Anterior cingulate cortex (tissue), 58 donors: ENCODE measurements at places on chromosomes 6 and 20.

DNA sequence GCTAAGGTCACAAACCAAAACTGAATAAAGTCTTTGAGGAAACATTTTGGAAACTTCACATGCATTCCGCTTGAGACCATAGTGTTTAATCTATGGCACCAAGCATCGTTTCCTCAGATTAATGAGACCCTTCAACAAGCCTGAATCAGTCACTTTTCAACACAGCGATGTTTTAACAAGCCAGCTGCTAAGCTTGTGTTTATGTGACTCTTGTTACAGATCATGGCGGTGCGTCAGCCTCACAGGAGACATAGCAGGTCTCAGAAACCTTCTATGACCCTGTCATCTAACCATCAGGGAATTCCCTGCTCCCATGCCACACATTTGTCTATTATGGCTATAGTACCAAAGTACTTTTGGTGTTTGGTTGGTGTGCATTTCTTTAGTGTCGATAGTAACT, 57.2 kb downstream of the MTFR2 start:
- DNase-seq: no peak

GRCh38 chr20:36315545-36316351, 9.6 kb downstream of the DLGAP4 start:
- DNase-seq: no peak

DNA sequence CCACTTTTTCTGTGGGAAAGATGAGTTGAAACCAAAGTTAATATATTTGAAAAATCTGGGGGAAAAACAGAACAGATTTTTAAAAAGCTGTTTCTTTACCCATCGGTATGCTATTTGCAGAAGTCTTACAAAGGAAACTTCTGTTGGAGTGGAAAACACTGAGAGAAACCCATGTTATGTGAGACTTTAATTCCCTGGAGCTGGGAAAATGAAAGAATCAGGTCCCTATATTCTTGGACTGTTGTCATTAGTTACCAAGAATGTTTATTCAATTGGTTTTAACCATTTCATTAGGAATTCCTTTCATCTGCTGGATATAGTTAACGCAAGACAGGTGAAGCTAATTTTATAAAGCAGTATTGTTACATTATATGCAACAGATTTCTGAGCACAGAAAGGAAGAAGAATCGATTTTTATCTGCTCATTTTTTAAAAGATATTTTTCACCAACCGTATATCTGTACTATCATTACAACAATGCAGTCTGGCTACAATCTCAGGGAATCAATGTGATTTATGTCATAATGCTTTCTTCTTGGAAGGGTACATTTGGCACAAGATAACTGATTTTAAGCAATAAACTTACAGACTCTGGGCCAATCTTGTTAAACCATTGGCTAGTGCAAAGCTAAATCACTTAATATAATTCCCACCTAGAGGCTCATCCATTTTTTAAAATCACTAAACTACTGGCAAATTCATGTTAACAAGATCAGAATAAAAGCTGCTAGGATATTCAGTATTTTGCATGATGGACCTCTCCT, 170.0 kb downstream of the MOXD1 start:
- no peak for DNase-seq

GRCh38 chr6:117985916-117986315, 78.9 kb downstream of the SLC35F1 start:
- no peak for DNase-seq

DNA sequence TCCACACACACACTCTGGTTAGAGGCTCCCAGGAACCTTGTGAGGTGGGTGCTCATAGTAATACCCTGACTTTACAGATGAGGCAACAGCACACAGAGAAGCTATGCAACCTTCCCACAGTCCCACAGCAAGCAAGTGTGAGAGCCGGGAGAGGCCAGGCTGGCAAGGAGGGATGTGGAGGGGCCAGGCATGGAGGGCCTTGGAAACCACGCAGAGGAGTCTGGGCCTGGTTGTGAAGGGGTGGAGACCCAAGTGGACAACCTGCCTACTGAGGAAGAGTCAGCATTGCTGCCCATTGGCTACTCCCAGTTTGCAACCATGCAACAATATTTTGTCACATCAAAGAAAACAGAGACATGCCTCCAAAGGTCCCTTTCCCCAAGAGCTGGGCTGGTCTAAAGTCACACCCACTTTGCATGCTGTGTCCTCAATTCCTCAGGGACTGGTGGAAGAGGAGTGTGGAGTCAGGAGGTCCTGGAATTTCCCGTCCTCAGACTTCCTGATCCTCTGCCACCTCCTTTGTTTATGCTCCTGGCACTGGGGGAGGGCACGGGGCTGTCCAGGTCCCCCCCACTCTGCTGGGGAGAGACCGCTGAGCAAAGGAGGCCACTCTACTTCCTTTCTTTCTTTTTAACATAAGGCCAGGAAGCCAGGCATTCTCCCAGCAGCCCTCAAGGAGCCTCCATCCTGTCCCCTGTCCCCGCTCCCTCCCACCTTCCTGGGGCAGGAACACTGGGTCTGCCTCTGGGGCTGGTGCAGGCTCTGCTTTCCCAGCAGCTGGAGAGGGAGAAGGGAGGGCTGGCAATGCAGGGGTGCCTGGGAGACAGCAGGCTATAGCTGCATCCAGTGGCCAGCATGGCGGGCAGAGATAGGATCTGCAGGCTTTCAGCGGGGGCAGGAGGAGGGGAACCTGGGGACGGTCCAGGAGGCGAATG, 68.3 kb downstream of the NOL4L start:
- no peak for DNase-seq

DNA sequence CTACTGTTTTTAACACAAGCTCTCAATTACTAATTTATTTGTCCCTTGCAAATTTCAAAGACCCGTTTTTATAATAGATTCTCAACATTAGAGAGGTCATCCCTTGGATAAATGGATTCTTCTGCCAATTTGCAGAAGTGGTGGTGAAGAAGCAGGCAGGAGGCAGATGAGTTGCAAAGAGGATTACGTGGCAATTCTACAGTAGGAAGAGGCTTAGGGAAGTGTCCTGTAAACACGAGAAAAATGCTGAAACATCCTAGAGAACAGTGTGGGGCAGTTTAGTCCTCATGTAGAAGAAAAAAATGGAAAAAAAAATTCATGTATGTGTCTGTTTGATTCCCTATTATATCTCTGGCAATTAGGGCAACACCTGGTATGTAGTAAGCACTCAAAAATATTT, 87.6 kb downstream of the BMP2 start:
- no peak for DNase-seq

DNA sequence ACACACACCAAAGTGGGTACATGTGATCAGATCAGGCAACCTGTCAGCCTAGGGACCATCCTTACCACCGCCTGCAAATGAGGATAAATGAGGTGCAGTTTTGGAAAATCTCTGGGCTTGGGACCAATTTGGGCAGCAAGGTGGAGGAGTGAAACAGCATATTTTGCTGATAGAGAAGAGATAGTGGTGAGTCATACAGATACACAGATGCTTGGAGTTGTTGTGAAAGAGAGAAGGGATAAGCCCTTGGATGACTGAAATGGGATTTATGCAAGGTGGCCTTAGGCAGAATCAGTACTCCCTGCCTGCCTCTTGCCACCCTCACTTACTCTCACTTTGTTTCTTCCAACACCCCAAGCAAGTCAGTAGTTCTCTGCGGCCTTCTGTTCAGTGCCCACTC, 34.7 kb downstream of the BMP2 start:
- no peak for DNase-seq

GRCh38 chr6:161101517-161101916, 109.9 kb downstream of the MAP3K4 start:
- DNase-seq: no peak
